MCF 10A (cell line): ENCODE measurements at places on chromosomes 11 and 22. TPM values are rescaled to one million over a fixed set of nuclear protein-coding genes. Genes with fewer than 3 reads are reported as not detected.

FAM111B gene
- 0.74 and 1.6 TPM in 2 replicates for total RNA-seq

OR52I2 gene
- not detected in 2 replicates for total RNA-seq

SSRP1 gene
- total RNA-seq, result 159 and 229 TPM in 2 replicates

VSIG2 gene
- not detected in 2 replicates for total RNA-seq

MEI1 gene
- not detected in 2 replicates for total RNA-seq
